ENCODE measurements at places on chromosomes 1 and 21. TPM values are rescaled to one million over a fixed set of nuclear protein-coding genes. Genes with fewer than 3 reads are reported as not detected.

DNA sequence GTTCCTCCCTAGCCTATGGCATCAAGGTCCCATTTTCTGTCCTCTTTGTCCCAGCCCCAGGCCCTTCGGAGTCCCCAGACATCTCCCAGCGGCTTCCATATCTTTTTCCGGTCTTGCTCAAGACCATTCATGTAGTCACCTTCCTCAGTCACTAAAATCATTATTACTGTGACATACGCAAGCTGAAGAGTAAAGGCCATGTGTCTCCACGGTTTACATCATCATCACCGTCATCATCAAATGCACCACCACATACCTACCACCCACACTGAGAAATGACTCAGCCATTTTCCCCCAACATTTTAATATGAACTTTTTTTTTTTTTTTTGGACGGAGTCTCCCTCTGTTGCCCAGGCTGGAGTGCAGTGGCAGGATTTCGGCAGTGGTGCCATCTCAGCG lies 43.4 kb downstream of the FHAD1 start:
- DNase-seq = no peak

GPR52 gene
- 0.34 TPM for total RNA-seq

- no peak for DNase-seq
Measured at GRCh38 chr1:90850181-90850897, 133.2 kb upstream of the BARHL2 start.

LMOD1 gene
- 0.12 TPM for total RNA-seq

- no peak for DNase-seq
Measured at GRCh38 chr1:116826818-116827606, 72.8 kb downstream of the CD2 start.

DNA sequence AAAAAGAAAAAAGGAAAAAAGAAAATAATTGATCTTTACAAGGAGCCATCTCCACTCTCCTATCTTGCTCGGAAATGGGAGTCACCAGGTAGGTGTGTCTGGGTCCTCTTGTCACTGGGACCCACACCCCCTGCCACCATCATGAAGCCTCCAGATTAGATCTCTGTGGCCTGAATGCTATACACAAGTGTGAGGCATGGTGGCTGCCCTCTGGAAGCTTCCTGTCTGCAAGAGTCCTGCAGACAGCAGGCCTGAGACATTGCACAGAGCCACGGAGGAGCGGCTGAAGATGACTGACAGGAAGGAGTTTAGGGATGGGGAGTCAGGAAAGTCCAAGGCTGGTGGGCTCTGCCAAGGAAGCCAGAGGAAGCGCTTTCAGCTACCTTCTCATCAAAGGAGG lies 16.2 kb downstream of the CDK18 start:
- DNase-seq = no peak

XCL1 gene
- total RNA-seq = not detected

GRCh38 chr1:91104712-91105111 lies 82.9 kb upstream of the ZNF644 start:
- DNase-seq = no peak

DNA sequence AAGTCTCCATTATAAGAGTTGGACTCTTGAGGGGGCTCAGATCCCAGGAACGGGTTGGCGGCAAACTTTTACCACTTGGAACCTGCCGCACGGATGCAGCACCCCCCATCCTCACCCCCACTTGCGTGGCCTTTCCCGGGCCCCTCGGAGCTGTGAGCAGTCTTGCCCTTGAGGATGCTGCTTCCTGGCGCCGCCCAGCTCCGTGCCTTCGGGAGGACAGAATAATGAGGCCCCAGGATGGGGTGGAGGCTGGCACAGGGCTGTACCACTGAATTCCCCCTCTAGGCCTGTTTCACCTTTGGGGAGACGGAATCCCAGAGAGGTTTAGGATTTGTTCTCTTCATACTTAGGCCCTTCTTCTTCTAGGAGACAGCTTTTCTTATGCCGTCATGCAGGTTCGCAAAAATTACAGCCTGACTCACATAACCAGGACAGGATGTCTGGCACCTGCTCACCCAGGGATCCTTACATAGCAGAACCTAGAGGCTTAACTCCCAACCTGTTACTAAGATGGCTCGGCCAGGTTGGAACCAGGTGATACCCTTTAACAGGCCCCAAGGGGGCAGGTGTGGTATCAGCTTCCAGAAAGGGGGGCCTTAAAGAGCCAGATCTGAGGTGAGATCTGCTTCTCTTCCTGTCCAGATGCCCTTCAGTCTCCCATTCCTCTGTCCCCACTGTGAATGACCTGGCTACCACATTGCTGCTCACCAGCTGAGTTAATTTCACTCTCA lies 1.5 kb downstream of the TRNP1 start:
- no peak for DNase-seq

PDIK1L gene
- total RNA-seq = 8.8 TPM

- DNase-seq = peak; percentile 63
Measured at GRCh38 chr1:89358287-89358893, 5.5 kb upstream of the GBP6 start.

KIAA0040 gene
- 32.4 TPM for total RNA-seq

GRCh38 chr1:39900662-39901463 lies 854 bp downstream of the MYCL start:
- DNase-seq = no peak

CYP4B1 gene
- 0.30 TPM for total RNA-seq

DNA sequence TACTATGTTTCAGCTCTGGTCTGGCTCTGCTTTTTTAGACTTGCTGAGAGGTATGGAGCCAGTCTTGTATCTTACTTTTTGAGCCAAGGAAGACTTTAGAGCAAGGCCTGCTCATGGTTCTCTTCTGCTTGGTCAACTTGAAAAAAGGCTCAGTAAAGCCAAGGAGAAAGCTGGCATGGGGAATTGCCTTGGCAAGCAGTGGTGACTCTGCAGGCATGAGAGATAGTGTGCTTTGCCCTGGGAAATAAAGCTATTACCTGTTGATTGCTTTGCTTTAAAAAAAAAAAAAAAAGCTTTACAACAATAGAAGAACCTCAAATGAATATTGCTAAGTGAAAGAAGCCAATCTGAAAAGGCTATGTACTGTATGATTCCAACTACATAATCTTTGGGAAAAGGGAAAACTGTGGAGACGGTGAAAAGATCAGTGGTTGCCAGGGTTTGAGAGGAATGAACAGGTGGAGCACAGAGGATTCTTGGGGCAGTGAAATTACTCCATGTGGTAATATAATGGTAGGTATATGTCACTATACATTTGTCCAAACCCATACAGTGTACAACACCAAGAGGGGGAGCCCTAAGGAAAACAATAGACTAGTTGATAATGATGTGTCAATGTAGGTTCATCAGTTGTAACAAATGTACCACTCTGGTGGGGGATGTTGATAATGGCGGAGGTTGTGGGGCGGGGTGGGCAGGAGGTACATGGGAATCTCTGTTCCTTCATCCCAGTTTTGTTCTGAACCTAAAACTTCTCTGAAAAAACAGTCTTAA lies 87.6 kb downstream of the HMCN1 start:
- DNase-seq = no peak

- DNase-seq = no peak
Measured at GRCh38 chr1:24126672-24127023, 14.7 kb upstream of the MYOM3 start.
